ENCODE measurements at places on chromosomes 16 and 17.

DNA sequence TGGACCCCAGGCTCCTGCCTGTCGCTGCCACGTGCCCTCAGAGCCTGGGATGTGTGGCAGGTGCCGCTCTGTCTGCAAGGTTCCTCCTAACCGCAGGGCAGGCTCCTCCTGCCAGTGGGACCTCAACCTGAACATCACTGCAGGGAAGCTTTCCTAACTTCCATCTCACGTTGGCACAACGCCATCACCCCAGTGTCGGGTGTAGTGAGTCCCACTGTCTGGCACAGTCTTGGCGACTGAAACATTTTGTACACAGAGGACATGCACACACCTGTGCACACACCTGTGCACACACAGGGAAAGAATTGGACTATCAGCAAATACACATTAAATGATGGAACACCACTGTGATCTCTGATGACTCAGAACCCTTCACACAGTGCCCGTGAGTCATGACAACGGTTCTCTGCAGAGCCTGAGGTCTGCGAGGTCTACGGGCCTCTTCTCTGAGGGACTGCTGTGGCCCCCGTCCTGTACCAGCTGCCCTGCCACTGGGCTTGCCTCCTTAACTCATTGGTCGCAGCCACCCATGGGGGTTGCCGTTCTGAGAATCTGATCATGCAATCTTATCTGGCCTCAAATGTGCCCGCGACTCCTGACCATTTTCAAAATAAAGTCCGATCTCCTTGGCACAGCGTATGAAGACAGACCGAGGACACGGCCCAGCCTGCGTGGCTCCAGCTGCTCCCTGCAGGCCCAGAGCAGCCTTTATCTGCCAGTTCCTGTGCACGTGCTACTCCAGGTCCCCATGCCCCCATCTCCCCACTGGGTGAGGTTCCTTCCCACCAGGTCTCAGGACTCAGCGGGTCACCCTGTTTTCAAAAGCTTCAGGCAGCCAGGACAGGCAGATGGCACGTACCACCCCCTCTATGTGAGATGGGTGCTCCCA, 7.6 kb downstream of the CCDC57 start:
- DNase-seq, result peak; percentile 56

DNA sequence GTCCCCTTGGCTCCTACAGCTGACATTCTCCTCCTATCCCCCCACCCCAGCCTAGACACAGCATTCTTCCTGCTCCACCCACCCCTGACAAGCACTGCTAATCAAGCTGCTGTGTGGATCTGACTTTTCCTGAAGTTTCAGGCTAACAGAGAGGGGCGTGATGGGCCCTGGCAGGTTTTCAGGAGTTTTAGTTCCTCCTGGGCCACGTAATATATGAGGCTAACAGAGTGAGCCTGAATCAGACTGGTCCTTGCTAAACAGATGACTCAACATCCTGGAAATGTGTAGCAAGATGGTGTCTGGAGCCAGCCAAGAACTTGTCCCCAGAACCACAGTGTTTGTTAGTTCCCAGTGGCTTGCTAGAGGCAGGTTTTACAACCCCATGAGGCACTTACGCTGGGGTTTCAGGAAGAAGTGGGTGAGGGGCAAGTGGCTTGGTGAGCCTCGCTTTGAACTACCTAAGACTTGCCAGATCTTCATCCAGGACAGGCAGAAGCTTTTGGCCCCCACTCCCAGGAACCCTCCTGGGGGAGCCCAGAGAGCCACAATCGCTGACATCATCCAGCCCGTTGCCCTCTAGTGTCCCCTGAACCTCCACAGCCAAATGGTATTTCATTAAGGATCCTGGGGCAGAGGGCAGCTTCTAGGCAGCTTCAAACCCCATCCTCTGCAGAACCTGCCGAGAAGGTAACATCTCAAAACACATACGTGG, 15.9 kb downstream of the TMEM92 start:
- peak; percentile 22 for DNase-seq

DNA sequence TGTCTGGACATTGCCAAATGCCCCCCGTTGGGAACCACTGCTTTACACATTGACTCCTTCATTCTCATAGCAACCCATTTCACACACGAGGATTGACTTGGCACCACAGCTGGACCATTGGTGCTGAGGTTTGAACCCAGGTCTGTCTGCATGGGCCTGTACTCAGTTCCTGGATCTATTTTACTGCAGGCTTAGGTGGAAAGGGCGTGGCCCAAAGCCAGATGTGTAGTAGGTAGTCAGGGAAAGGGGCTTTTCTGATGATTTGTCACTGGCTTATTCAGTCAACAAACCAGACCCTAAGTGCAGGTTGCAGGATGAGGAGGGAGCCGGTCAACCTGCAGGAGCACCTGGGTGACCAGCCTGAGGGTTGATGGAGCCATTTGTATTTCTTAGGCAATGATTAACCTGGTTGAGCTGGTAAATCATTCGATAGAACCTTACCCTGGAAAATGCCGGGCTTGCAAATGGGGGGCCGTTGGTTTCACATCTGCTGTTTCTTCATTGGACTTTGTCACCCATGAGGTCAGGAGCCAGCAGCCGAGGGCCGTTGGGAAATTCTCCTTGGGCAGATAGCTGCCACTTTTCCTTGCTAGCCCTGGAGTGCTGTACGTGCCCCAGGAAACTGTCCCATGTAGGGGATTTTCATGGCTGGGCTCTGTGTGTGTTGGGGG, 104.4 kb downstream of the CMIP start:
- DNase-seq, result no peak

DNA sequence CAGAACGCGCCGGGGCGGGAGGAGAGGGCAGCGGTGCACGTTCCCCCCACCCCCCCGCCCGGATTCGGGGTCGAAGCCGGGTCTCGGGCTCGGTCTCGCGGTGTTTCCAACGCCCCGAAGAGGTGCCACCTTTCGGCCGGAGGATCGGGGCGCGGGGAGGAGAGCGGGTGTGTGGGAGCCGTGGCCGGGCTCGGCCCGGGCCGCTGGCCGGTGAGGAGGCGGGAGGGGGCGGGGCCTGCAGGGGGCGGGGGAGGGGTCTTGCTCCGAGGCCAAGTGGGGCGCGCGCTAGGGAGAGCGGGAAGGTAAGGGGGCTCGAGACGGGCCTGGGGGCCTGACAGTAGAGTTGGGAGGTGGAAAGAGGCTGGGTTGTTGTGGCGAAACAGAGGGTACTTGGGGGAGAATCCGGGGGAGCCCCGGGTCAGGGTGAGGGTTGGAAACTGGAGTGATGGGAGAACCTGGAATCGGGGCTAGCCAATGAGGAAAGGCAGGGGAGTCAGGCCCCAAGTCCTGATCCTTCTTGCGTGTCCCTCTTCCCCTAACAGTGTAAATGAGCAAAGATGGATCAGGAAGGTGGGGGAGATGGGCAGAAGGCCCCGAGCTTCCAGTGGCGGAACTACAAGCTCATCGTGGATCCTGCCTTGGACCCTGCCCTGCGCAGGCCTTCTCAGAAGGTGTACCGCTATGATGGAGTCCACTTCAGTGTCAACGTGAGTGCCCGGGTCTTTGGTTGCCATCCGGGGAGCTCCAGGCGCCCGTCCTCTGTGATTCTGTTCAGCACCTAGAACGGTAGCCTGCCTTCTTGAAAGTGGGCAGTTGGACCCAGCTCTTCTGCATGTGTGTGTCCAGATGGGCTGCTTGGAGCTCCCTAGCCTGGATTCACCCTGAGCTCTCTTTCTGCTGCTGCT, 873 bp downstream of the SETD1A start:
- DNase-seq, result no peak

DNA sequence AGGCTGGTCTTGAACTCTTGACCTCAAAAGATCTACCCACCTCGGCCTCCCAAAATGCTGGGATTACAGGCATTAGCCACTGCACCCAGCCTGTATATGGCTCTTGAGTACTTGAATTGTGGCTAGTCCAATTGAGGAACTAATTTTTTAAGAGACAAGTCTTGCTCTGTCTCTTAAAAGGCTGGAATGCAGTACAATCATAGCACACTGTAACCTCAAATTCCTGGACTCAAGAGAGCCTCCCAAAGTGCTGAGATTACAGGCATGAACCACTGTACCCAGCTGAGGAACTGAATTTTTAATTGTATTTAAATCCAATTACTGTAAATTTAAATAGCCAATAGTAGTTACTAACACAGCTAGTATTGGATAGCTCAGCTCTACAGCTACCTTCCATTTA, 50.6 kb downstream of the MED13 start:
- no peak for DNase-seq

- DNase-seq, result no peak
Measured at GRCh38 chr17:12431188-12431587, 234.5 kb upstream of the MYOCD start.

DNA sequence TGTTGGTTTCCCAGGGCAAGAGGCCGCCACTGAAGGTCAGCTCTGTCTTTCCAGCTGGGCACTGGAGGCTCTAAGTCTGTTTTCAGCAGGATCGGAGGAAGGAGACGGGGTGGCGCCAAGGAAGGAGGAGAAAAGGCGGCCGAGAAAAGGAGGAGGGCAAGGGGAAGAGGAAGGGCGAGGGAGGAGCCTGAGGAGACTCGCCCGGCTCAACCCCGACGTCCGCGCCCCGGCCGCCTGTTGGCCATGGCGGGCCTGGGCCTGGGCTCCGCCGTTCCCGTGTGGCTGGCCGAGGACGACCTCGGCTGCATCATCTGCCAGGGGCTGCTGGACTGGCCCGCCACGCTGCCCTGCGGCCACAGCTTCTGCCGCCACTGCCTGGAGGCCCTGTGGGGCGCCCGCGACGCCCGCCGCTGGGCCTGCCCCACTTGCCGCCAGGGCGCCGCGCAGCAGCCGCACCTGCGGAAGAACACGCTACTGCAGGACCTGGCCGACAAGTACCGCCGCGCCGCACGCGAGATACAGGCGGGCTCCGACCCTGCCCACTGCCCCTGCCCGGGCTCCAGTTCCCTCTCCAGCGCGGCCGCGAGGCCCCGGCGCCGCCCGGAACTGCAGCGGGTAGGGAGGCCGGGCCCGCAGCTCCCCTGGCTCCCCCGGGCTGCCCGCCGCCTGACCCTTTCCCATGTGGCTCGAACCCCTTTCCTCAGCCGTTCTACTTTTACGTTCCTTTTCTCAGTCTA, at the start of gene RNF135:
Gene RNF135, plus strand, starts transcription at position 209 of the 737 bp plus-strand sequence. Its CDS starts 35 bp downstream, at position 244.
- peak; percentile 78 for DNase-seq

GRCh38 chr17:44095647-44096496, 25.3 kb downstream of the G6PC3 start:
- DNase-seq, result no peak

DNA sequence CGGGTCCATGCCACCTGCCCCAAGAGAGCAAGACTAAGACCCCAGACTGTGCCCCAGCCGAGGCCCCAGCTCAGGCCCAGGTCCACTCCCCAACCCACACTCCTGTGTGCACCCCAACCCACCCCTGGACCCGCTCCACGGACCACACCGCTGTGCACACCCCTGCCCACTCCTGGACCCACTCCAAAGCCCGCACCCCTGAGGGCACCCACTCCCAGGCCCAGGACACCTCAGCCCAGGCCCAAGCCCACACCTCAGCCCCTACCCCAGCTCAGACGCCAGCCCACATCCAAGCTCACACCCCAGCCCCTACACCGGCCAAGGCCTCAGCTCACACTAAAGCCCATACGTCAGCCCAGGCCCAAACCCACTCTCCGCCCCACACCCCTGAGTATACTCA, 1.1 kb downstream of the SPEM3 start:
- no peak for DNase-seq

- DNase-seq, result no peak
Measured at GRCh38 chr16:66562986-66563385, 3.3 kb upstream of the CMTM1 start.

DNA sequence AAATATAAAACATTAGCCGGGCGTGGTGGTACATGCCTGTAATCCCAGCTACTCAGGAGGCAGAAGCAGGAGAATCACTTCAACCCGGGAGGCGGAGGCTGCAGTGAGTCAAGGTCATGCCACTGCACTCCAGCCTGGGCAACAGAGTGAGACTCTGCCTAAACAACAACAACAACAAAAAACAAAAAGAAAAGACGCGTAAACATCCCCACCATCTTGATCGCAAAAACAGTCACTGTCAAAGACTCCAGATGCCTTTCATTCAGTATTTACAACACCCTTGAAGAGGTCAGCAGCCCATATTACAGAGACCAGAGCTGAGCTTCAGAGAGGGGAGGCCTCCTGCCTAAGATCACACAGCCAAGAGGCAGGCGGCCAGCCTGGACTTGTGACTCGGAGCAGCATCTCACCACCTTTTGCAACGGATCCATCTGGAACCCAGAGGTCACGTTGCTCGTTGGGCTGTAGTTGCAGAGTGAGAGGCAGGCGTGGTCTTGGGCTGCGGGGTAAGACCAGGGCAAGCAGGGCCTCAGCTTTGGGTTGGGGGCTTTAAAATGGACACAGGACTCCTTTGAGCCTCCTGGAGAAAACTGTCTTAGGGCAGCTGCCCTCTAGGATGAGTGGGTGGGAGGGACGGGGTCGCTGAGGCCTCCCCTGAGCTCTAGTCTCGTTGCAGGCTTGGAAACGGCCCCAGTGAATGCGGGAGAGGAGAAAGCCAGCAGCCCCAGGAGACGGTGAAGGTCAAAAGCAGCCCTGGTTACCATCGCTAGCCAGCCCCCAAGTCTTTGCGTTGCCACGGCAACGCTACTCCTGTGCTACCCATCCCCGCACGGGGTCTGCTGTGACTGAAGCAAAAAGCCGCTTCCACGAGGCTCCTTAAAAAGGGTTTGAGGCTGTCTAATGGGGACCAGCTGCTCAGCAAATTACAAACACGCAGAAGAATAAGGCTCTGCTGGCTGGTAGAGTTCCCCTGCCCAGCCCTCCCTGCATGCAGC, 26.1 kb downstream of the LGALS3BP start:
- DNase-seq, result no peak

GRCh38 chr16:75379911-75380847, 53.1 kb downstream of the CFDP1 start:
- DNase-seq, result no peak

DNA sequence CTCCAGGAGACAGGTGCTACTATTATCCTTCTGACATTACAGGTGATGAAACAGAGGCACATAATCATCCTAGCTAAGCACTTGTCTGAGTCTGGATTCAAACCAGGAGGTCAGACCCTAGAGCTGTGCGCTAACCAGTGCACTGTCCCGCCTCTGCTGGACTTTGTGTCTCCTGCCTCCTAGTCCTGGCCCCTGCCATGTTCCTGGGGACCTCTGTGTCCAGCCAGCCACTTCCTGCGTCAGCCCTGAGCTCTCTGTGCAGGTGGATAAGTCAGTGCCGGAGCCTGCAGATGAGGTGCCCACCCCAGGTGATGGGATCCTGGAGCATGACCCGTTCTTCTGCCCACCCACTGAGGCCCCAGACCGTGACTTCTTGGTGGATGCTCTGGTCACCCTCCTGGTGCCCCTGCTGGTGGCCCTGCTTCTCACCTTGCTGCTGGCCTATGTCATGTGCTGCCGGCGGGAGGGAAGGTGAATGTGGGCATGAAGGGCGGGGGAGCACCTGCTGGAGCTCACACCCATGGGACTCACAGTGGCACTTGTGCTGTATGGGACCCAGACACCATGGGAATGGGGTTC, 4.2 kb downstream of the SGCA start:
- no peak for DNase-seq

Measured in LNCaP clone FGC (cell line).